ENCODE measurements at places on chromosomes 6 and 20.
A peak's percentile ranks its signal among the peaks of the same experiment; 100 is the strongest.

DNA sequence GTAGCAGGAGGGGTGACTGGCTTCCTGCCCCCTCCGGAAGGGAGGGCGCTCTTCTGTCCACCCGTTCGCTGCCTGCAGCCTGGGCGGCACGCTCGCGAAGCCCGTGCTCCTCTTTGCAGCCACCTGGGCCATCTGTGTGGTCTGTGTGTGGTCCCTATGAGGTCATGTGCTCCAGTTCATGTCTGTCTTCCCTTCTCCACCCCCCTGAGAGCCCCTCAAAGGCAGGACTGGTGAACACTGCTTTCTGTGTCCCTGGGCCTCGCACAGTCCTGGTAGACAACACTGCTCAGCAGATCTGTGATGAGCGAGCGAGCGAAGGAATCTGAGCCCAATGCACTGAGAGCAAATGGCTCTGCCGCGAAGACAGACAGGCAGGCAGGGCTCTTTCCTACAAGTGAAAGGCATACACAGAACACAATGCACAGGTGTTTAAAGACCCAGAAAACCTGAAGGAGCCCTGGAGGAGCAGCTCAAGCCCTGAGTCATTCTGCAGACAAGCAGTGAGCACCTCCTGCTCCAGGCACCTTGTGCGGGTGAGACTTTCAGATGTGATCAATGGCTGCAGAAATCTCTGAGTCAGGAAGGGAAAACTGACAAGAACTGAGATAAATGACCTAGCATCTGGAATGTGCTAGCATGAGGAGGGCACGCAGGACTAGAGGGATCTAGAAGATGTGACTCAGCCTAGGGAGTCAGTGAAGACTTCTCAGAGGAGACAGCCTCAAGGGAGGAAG lies 27.1 kb downstream of the PPP1R3G start:
- no peak for DNase-seq

GRCh38 chr6:8180327-8181159 lies 78.2 kb upstream of the EEF1E1 start:
- no peak for DNase-seq

GRCh38 chr6:5025911-5026819 lies 22.3 kb upstream of the RPP40 start:
- DNase-seq = no peak

GRCh38 chr20:40016392-40016791 lies 672.6 kb downstream of the MAFB start:
- DNase-seq = no peak

- DNase-seq = peak; percentile 42
Measured at GRCh38 chr6:156564127-156564806, 212.9 kb upstream of the ARID1B start.

DNA sequence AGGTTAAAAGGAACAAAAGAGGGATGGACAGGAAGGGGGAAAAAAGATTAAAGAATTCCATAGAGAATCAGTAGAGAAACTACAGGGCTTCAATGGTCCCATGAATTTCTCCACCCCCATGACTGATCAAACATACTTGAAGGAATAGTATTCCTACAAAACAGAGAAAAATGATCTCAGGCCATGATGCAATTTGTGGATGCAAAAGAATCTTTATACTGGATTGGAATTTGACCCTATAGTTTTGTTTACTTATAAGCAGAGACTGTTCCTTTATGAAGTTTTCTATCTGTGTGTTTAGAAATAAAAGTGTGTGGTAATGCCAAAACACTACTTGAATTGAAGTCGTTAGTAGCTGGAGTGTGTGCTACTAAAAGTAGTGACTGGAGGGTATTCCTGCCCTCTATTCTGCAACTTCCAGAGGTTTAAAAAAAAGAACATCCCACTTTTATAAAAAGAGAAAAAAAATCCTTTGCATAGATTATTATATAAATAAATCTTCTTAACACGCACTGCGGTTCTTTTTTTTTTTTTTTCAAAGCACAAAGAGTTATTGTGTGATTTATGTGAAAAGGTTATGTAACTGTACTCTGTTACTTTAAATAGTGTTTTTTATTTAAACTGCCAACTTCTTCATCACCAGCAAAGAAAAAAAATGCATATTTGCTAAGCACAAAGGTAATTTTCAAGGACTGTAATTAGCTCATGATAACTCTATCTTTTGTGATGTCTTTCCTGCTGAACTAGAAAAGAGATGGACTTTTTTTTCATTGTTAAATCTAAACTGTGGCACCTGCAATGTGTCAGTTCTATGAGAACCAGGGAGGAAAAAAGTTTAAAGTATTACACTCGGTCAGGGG lies 214.5 kb upstream of the CITED2 start:
- DNase-seq = no peak

DNA sequence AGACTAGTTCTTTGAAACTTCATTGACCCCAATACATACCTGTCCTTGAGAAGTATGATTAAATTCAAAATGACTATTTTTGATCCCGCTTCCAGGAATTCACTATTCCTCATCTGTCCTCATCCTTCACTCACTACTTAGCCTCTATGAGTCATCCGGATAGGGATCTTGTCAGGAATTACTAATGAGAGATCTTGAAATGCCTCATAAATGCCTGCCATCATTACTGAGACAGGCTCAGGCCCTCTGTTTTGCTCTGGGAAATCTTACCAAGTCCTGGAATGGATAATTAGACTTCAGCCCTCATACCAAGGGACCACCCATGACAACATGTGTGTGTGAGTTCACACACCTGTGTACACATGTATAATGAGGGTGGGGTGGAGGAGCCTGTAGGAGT lies 2.8 kb upstream of the CYP24A1 start:
- no peak for DNase-seq

Data from stimulated activated CD8-positive, alpha-beta memory T cell treated with anti-CD3 and anti-CD28 coated beads, Interleukin-15, amount 100 ng/mL, for 4 hours (primary cell).